Lower lobe of right lung (tissue), 2 donors: ENCODE measurements at places on chromosomes 12 and 14. TPM values are rescaled to one million over a fixed set of nuclear protein-coding genes. Genes with fewer than 3 reads are reported as not detected.

DNA sequence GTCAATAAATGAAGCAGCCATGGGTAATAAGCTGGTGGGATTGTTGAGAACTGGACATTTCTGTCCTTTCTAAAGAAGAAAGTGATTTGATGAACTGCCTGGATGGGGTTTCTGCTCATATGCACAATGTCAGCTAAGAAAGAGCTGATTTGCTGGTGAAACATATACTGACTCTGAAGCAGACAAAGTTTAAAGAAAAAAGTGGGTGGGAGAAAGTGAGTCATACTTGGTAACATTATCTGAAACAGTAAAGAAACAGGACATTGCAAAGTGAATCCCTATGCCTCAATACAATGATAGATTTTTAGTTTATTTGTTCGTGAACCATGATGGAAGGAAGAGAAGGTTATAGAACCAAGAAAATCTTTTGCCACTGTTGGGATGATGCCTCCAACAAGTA is 95.6 kb upstream of the DNM1L start:
- H3K4me3 ChIP-seq: no peak overlapping the region
- H3K27ac ChIP-seq: no peak overlapping the region
- no peak for DNase-seq
- H3K36me3 ChIP-seq: peaks cover 53% of the 10 kb centered on the region
- H3K4me1 ChIP-seq: peaks cover 15% of the 10 kb centered on the region

DNA sequence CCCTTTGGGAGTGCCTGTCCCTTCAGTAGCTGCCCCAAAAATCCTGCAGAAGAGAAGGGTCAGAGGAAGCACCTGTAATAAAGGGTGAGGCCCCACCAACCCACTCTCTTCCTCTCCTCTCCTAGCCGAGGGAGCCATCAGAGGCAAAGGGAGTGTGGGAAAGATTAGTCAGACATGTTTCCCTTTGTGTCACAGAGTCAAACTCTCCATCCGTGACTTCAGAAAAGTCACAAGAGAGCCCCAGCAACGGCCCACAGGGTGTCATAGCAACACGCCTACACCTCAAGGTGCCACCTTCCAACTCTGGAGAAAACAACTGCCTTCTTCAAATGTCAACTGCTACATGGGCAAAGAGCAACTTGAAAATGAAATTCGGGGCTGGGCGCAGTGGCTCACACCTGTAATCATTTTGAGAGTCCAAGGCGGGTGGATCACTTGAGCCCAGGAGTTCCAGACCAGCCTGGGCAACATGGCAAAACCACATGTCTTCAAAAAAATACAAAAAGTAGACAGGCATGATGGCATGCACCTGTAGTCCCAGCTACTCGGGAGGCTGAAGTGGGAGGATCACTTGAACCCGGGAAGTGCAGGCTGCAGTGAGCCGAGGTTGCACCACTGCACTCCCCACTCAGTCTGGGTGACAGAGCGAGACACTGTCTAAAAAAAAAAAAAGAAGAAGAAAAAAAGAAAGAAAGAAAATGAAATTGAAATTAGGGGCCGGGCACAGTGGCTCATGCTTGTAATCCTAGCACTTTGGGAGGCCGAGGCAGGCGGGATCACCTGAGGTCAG is 17.7 kb upstream of the CD27 start:
- DNase-seq: no peak
- H3K27ac ChIP-seq: no peak overlapping the region
- H3K4me1 ChIP-seq: peaks cover 18% of the 10 kb centered on the region
- no peak overlapping the region for H3K4me3 ChIP-seq
- no peaks in the 10 kb centered on the region for H3K36me3 ChIP-seq
- no peaks in the 10 kb centered on the region for H3K27me3 ChIP-seq

DNA sequence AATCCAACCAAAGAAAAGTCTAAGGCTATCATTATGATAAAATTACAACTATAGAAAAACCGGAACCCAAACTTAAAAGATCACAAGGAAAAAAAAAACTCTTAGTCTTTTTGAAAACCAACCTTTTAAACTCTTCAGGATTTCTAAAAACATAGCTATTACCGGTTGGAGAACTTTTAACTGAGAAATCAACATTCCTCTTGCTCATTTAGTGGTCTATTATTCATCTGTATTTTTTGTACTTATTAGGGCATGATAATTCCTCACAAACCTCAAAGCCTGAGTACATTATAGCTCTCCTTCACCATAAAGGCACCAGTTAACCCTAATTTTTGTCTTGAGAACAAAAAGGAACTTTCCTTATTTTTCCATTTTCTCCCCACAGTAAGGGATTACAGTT is 10.4 kb downstream of the LUM start:
- H3K36me3 ChIP-seq: peaks cover 4% of the 10 kb centered on the region
- peaks cover 6% of the 10 kb centered on the region for H3K4me1 ChIP-seq
- H3K27ac ChIP-seq: no peak overlapping the region
- no peaks in the 10 kb centered on the region for H3K27me3 ChIP-seq
- H3K4me3 ChIP-seq: no peak overlapping the region
- DNase-seq: no peak

GRCh38 chr12:58592475-58593207 is 327.7 kb downstream of the LRIG3 start:
- H3K27ac ChIP-seq: no peak overlapping the region
- H3K27me3 ChIP-seq: no peaks in the 10 kb centered on the region
- no peak for DNase-seq

- H3K4me3 ChIP-seq: no peak overlapping the region
- peaks cover 4% of the 10 kb centered on the region for H3K4me1 ChIP-seq
- H3K27me3 ChIP-seq: no peaks in the 10 kb centered on the region
- no peak for DNase-seq
- no peak overlapping the region for H3K27ac ChIP-seq
Measured at GRCh38 chr12:9667403-9668160, 1.9 kb upstream of the CLEC2D start.

GRCh38 chr14:58287607-58288042 is 10.7 kb upstream of the ARID4A start:
- no peak overlapping the region for H3K27ac ChIP-seq
- peaks cover 57% of the 10 kb centered on the region for H3K4me1 ChIP-seq
- no peak overlapping the region for H3K4me3 ChIP-seq
- DNase-seq: no peak
- H3K36me3 ChIP-seq: peaks cover 99% of the 10 kb centered on the region

DNA sequence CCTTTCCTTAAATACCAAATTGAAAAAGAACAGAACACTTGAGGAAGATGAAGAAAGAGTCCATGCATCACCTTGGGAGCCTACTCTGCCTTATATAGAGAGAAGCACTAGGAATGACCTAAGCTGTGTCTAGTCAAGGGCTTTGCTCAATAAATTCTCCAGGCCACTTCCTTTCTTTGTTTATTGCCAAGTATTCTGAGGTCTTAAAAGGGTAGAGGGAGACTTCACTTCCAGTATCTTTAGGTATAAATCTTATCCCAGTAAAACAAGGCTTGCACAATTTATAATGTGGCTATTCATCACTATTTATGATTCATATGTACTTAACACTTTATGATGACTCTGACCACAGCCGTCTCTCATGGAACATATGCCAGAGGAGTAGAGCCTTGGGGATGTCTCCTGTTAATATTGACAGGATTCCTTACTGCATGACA is 85.1 kb upstream of the ARHGAP5 start:
- H3K27me3 ChIP-seq: no peaks in the 10 kb centered on the region
- no peak for DNase-seq
- no peaks in the 10 kb centered on the region for H3K36me3 ChIP-seq
- H3K27ac ChIP-seq: no peak overlapping the region

DNA sequence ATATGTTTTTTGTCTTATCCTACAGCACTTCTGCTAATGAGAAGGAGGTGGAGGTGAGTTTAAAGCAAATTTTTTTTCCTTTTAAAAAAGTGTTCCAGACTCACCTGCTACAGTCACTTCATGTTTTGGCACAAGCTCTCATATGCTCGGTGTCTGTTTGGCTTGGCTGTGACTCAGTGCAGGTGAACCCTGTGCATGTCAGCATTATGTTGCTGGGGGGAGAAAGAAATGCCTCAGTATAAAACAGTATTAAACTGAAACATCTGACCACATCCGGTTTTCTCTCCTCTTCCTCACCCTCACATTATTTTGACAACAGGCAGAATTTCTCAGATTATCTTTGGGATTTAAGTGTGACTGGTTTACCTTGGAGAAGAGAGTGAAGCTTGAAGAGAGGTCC is 105.2 kb downstream of the DNAI7 start:
- H3K4me1 ChIP-seq: no peaks in the 10 kb centered on the region
- no peak overlapping the region for H3K4me3 ChIP-seq
- H3K36me3 ChIP-seq: peaks cover 3% of the 10 kb centered on the region
- no peak for DNase-seq

DNA sequence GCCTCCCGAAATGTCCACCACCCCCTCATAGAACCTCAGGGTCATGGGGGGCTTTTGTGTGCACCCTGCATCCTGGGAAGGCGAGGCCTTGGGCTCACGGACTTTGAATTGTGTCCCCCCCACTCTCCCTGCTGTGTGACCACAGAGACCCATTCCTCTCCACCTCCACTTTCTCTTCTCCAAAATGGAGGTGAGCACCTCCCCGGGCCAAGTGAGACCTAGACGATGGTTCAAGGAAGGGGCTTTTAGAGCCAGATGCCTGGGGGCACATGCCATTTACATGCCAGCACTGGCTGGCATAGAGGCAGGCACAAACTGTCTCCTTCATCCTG is 33.5 kb downstream of the CYP46A1 start:
- DNase-seq: no peak
- H3K4me3 ChIP-seq: no peak overlapping the region
- no peak overlapping the region for H3K27ac ChIP-seq
- no peaks in the 10 kb centered on the region for H3K27me3 ChIP-seq
- no peaks in the 10 kb centered on the region for H3K36me3 ChIP-seq

DNA sequence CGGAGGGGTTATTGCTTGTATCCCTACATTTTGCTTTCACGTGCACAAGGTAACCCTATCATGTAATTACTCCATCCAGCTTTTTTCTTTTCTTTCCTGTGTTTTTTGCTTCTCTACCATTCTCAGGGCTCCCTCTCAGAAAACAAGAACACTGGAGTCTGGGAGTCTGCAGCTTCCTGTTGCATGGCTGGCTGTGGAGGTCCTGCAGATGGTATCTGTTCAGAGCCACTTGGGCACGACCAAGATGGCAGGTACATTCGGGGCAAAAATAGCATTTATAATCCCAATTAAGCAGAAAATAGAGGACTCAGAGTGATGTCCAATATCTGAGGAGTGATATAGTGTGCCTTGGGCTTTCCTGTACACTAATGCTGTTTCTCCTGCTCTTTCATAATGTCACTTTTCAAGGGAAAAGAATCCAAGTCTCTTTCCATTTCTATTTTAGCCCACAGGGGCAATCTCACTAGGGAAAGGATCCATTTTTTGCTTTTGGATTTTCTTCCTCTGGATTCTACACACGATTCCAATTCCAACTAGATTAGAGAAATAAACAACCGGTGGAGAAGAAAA is 3.2 kb upstream of the NUMB start:
- peak overlapping the region; percentile 17 for H3K4me3 ChIP-seq
- H3K27me3 ChIP-seq: no peaks in the 10 kb centered on the region
- H3K36me3 ChIP-seq: no peaks in the 10 kb centered on the region
- DNase-seq: no peak
- peak overlapping the region; percentile 74 for H3K27ac ChIP-seq

GRCh38 chr12:32062881-32063280 is 43.8 kb upstream of the BICD1 start:
- no peak overlapping the region for H3K27ac ChIP-seq
- no peak overlapping the region for H3K4me3 ChIP-seq
- DNase-seq: no peak

DNA sequence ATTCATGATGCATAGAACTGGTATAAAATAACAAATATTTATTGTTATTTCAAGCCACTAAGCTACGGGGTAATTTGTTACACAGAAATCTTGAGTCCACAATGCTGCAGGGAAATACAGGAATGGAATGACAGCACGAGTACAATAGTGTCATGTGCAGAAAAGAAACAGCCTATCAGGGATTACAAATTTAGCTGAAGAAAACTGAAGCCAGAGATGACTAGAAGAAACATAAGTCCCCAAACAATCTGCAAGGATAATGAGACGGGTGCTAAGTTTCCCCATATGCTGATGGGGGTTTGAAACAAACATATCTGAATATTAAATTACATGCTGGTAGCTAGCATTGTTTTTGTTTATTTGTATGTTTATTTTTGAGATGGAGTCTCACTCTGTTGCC is 8.9 kb downstream of the ARMH4 start:
- H3K4me3 ChIP-seq: no peak overlapping the region
- no peak for DNase-seq
- H3K27ac ChIP-seq: no peak overlapping the region
- H3K4me1 ChIP-seq: no peaks in the 10 kb centered on the region
- no peaks in the 10 kb centered on the region for H3K36me3 ChIP-seq

- H3K27ac ChIP-seq: no peak overlapping the region
- H3K36me3 ChIP-seq: no peaks in the 10 kb centered on the region
- DNase-seq: no peak
- no peaks in the 10 kb centered on the region for H3K27me3 ChIP-seq
- no peak overlapping the region for H3K4me3 ChIP-seq
- no peaks in the 10 kb centered on the region for H3K4me1 ChIP-seq
Measured at GRCh38 chr12:67472539-67472938, 176.0 kb upstream of the DYRK2 start.

DNA sequence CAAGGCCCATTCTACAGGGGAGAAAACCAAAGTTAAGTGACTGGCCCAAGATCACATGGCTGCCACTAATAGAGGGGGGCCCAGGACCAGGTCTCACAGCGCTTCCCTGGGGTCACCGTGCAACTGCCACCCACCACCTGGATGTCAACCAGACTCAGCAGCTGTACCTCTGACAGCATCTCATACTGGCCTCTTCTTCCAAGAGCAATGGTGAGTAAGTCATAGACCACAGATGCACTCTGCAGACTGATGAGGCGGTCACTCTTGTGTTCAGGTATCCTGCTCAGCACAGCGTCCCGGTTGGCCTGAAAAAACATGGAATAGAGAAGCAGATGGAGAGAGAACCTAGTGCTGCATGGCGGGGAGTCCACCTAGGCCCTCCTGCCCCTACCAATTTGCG is 139.9 kb downstream of the TTC7B start:
- no peak overlapping the region for H3K4me3 ChIP-seq
- no peaks in the 10 kb centered on the region for H3K36me3 ChIP-seq
- no peaks in the 10 kb centered on the region for H3K27me3 ChIP-seq
- H3K27ac ChIP-seq: no peak overlapping the region

GRCh38 chr14:53979113-53979681 is 22.6 kb upstream of the BMP4 start:
- H3K4me1 ChIP-seq: no peaks in the 10 kb centered on the region
- H3K36me3 ChIP-seq: no peaks in the 10 kb centered on the region
- no peak overlapping the region for H3K4me3 ChIP-seq
- H3K27ac ChIP-seq: no peak overlapping the region

The MARCHF9 gene
- total RNA-seq: 20.0 TPM

The SRGAP1 gene
- total RNA-seq: 6.7 TPM

The SIRT4 gene
- total RNA-seq: 2.1 TPM

The KRT6C gene
- total RNA-seq: not detected

The OR4E2 gene
- total RNA-seq: not detected

The WNT1 gene
- not detected for total RNA-seq

The CCDC184 gene
- total RNA-seq: 1.0 TPM

The SLC7A8 gene
- 36.8 TPM for total RNA-seq

The CIDEB gene
- 16.4 TPM for total RNA-seq
